ENCODE measurements at places on chromosomes 7 and 10.

GRCh38 chr10:114772496-114773196, 48.9 kb upstream of the FHIP2A start:
- no peak for DNase-seq

DNA sequence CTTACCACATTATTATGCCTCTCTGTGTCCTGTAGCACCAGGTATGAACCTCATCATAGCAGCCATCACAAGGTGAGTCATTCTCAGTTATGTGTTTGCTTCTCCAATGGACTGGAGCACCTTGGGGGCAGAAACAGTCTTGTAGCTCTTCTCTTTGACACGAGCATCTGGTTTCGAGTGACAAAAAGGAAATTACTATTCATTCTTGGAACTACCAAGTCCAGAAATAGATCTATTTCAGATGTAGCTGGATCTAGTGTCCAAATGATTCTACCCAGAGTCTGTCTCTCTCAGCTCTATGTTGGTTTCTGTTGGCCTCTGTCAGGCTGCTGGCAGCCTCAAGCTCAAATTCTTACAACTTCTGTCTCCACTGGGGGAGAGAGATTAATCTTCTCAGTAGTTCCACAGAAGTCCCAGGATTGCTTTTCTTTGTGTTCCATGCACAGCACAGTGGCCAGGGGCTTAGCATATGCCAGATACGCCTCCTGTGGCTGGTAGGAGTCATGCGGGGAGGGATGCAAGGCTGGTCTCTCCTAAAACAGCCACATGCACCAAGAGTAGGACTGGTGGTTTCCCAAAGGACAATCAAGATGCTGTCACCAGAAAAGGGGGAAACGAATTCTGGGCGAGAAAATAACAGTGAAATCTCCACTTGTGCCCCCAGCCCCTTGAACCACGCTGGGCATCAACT, 37.2 kb upstream of the PAPSS2 start:
- DNase-seq: no peak

DNA sequence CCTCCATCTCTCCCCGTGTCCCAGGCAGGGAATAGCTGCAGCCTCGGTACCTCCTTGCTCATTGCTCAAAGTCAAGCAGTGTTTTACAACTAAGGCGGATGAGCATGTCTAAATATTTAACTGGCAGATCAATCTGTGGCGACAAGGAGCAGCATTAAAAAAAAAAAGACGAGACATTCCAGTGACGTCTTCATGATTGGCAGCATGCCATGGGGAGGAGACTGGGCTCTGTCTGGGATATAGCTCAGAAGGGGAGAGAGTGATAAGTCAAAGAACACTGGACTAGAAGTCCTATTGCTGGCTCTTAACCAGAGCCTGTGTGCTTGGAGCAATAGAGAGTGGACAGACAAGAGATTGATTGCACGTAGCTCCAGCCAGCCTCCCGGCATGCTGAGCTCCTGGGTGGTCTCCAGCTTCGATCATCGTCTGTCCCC, 287.5 kb upstream of the PODXL start:
- no peak for DNase-seq

- DNase-seq: no peak
Observed at GRCh38 chr7:3710122-3710521, 409.1 kb downstream of the SDK1 start.

DNA sequence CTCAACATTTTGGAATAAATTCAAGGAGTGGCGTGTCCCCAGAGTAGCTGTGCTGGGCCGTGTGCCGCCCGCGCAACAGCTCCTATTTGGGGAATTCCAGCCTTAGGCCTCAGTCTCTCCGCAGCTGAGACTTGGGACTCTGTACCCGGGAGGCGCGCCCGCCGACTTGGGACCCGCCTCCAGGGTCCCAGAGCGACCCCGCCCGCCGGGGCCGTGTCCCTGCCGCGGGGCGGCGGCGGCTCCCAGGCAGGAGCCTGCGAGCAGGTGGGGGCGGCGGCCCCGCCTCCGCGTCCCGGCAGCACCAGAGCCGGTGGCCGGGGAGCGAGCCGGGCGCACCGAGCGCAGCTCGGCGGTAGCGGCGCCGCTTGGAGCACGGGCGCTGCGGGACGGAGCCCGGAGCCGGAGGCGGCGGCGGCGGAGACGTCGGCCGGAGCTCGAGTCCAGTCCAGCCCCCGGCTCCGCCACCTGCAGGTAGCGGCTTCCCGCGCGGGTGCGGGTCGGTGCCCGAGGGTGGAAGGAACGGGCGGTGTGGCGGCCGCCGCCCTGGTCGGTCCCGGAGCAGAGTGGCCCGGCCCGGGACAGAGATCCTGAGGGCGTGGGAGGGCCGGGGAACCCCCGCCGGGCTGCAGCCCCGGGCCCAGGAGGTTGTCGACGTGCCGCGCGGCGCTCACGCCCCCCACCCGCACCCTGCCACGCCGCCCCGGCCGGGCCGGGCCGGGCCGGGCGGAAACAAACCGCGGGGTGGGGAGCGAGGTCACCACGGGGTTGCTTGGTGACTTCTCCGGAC, at the start of gene WIPF3:
Gene WIPF3, plus strand, starts transcription at position 301 of the 787 bp plus-strand sequence. CDS start 28,217 bp downstream, outside the sequence.
- no peak for DNase-seq

All from stimulated activated CD8-positive, alpha-beta memory T cell treated with anti-CD3 and anti-CD28 coated beads, Interleukin-7, amount 100 ng/mL, for 1 hour (primary cell).